ENCODE measurements at places on chromosomes 1 and 21. TPM values are rescaled to one million over a fixed set of nuclear protein-coding genes. Genes with fewer than 3 reads are reported as not detected.

TSSK3 gene
- 1.1 TPM for total RNA-seq

GIPC2 gene
- total RNA-seq = 9.6 TPM

ZNF326 gene
- total RNA-seq = 29.9 TPM

GBP1 gene
- 28.0 TPM for total RNA-seq

MYCL gene
- 2.1 TPM for total RNA-seq

RSPO1 gene
- not detected for total RNA-seq

STIL gene
- 28.1 TPM for total RNA-seq

TXLNA gene
- 69.4 TPM for total RNA-seq

CELA2A gene
- not detected for total RNA-seq

HOOK1 gene
- not detected for total RNA-seq

RNU1-1 gene
- total RNA-seq = 2,019 TPM

SPRR5 gene
- total RNA-seq = not detected

FBLIM1 gene
- total RNA-seq = 363 TPM

ST6GALNAC3 gene
- total RNA-seq = 48.3 TPM

LGR6 gene
- not detected for total RNA-seq

FHAD1 gene
- 0.51 TPM for total RNA-seq

LAMB3 gene
- 3.1 TPM for total RNA-seq

ZNF496 gene
- total RNA-seq = 42.4 TPM

SPATC1L gene
- 31.7 TPM for total RNA-seq

SFT2D2 gene
- total RNA-seq = 63.8 TPM

NPR1 gene
- total RNA-seq = 9.8 TPM

DIO1 gene
- total RNA-seq = not detected

TBX15 gene
- total RNA-seq = not detected

Measured in endothelial cell of umbilical vein (primary cell).